ENCODE measurements at places on chromosomes 11 and 22.

DNA sequence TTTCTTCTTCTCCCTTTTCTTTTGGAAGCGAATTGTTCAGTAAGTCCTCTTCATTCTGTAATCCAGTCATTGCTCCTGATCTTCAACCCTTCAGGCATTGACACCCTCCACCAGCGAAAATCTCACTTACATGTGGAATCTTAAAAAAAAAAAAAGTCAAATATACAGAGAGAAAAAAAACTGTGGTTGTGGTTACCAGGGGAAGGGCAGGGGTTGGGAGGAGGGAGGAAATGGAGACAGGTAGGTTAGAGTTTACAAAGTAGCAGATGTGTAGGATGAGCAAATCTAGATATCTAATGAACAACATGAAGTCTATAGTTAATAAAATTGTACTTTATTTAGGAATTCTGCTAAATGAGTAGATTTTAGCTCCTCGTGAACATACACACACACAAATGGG is 17.7 kb upstream of the TMEM123 start:
- DNase-seq, result no peak

DNA sequence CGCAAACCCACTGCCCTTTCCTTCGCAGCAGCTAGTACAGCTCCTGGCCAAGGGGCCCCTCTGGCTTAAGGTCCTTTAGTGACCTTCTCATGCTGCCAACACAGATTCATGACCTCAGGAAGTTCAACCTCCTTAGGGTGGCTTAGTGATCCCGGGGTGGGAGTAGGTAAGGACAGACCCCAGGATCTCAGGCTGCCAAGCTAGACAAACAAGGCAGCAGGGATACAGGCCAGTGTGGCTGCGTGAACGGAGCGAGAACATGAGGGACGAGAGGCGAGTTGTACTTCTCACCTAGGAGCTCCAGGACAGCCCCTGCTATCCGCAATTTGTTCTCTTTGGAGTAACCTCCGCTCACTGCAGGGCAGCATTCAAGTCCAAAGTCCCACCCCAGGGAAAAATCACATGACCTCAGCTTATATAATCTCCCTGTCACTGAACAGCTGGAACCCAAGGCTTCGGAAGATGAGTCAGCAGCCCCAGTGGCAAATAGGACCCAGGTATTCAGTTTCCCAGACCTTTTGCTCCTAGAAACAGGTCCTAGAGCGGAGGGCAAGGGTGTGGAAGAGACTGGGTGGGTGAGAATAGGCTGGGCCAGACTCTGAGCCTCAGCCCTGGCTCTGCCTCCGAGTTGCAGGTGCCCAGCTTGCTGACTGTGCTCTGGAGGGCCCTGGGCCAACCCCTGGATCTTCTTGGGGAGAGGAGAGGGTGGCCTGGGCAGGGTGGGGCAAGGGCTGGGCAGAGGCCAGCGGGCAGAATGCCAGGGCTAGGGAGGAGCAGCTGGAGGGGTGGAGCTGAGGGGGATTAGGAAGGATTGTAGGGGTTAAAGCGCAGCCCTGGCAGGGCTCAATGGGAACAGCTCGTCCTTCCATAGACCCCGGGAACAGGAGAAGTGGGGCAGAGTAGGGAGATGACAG is 13.1 kb downstream of the USP2 start:
- peak; percentile 85 for DNase-seq

DNA sequence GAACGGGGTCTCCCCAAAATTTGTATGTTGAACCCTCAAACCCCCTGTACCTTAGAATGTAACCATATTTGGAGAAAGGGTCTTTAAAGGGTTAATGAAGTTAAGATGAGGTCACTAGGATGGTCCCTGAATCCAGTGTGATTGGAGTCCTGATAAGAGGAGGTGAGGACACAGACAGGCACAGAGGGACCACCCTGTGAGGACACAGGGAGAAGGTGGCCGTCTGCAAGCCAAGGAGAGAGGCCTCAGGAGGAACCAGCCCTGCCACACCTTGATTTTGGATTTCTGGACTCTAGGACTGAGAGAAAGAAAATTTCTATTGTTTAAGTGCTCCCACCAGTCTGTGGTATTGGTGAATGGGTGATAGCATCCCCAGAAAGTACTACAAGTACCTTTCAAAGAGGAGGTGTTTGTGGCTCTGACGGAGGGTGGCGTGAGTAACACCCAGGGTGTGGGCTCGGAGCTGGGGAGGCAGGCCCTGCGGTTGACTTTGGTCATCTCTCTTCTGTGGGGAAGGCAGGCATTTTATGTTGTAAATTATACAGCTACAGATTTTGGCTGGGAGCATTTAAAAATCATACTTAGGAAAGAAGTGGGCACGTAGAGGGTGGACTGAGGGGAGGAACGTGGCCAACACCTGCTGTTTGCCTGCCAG is 13.8 kb downstream of the MRGPRF start:
- no peak for DNase-seq

GRCh38 chr11:113581713-113582112 is 106.5 kb upstream of the DRD2 start:
- DNase-seq, result peak; percentile 58

DNA sequence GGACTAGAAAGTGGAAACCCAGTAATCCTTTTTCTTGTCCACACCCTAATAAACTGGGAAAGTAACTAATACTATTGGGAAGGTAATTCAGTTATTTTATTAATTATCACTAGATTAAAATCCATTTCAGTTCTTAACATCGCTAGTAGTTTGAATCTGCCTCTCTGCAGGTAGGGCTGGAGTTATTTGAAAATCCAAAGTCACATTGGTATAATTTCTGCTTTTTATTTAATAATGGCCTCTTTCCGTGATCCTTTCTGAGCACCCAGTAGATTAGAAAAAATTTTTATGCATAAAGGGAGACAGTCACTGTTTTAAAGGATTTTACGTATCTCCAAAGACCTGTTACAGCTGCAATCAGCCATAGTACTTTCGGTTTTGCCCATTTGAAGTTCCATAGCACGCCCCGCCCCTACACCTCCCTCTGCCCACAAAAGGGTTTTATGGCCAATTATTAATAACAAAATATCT is 605 bp upstream of the COPB1 start:
- no peak for DNase-seq

- no peak for DNase-seq
Measured at GRCh38 chr11:88886796-88887195, 179.0 kb downstream of the GRM5 start.

- peak; percentile 39 for DNase-seq
Measured at GRCh38 chr11:108697872-108698473, 33.1 kb downstream of the DDX10 start.

- peak; percentile 11 for DNase-seq
Measured at GRCh38 chr11:125315079-125315740, 150.7 kb downstream of the PKNOX2 start.

- DNase-seq, result no peak
Measured at GRCh38 chr11:79342686-79343085, 98.1 kb downstream of the TENM4 start.

GRCh38 chr11:93784935-93785360 is 866 bp downstream of the MED17 start:
- DNase-seq, result no peak

DNA sequence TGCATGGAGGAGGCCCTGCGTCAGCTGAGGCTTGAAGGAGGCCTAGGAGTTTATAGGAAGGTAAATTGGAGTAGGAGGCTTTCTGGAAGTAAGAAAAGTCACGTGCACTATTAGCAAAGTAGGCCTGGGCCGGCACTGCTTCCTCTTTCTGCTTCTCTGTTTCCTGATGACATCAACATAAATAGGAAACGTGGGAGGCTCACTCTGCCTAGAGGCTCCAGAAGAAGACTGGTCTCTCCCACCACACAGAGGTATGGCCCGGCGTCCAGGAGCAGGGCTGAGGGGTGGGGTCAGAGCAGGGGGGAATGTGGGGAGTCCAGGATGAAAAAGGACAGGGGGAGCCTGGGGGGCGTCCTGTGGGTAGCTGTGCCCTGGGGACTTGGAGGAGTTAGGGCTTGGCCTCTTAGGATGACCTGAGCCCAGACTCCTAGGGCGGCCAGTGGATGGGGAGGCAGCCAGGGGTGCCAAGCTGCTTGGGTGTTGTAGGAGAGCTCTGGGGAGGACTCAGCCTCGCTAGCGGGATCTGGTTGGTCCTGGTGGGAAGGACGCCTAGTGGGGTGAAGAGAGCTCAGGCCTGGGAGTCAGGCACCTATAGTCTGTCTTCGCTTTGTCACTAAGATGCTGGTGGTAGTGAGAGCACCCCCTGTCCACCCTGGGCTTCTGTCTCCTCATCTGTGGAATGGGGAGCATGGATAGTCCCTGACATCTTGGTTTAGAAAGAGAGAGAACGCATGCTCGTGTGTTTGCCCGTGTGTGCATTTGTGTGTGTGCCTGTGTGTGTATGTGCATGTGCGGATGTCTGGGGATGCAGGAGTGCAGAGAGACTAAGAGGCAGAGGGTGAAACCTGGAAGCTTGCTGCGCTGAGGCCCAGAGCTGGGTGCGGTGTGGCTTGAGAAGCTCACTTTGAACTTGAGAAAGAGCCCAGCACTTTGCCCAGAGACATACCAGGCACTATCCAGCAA is at the start of gene CSF2RB:
Gene CSF2RB (plus strand): TSS at position 202 of the 963 bp plus-strand sequence. CDS start 8,580 bp downstream, outside the sequence.
- DNase-seq, result no peak

DNA sequence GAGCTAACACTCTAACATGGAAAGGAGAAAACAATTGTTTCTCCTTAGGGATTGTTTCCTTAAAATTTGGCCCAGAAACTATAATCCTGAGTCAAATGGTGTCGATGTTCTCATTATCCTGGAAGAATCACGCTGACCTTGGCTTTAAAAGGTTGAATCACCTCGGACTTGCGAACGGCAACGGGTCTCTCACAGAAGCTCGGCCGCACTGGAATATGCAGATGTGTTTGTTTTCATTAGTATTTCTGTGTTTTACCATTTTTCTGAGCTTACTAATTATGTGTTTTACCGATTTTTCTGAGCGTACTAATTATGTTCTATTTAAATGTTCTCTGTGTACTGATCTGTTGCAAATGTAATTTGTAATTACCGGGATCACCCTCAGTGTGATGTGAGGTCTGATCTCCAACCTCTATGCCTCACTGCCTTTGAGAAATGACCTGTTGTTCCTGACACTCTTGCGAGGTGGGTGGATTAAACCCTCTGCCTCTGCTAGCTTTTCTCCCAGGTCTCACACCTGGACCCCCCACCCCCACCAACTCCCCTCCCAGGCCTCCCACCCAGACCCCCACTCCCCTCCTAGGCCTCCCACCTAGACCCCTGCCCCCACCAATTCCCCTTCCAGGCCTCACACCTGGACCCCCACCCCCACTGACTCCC is 38.3 kb upstream of the BRSK2 start:
- DNase-seq, result no peak

GRCh38 chr22:48253573-48253972 is 1491.1 kb downstream of the TBC1D22A start:
- DNase-seq, result no peak

- DNase-seq, result no peak
Measured at GRCh38 chr11:20249796-20250195, 89.5 kb upstream of the DBX1 start.

DNA sequence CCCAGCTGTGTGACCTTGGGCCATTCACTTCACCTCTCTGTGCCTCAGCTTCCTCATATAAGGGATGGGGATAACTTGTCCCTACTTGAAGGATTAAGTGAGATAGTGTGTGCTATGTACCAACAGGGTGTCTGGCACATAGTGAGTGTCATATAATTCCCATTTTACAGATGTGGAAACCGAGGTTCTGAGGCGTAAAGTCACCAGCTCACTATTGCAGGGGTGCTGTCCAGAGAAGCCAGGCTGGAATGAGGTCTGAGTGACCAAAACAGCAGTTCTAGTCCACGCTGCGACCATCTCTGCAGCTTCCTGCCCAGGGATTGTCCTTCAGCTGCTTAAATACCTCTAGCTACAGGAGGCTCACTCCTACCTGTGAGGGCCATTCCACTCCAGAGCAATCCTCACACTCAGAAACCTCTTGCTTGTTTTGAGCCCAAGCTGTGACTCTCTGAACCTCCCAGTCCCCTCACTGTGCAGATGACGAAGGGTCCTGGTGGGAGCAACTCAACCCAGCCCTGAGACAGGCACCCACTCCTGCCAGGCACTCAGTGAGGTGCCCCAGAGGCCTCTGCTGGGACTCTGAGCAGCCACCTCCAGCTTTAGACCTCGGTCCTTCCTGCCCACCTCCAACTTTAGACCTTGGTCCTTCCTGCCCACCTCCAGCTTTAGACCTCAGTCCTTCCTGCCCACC is 5.8 kb downstream of the MB start:
- no peak for DNase-seq

DNA sequence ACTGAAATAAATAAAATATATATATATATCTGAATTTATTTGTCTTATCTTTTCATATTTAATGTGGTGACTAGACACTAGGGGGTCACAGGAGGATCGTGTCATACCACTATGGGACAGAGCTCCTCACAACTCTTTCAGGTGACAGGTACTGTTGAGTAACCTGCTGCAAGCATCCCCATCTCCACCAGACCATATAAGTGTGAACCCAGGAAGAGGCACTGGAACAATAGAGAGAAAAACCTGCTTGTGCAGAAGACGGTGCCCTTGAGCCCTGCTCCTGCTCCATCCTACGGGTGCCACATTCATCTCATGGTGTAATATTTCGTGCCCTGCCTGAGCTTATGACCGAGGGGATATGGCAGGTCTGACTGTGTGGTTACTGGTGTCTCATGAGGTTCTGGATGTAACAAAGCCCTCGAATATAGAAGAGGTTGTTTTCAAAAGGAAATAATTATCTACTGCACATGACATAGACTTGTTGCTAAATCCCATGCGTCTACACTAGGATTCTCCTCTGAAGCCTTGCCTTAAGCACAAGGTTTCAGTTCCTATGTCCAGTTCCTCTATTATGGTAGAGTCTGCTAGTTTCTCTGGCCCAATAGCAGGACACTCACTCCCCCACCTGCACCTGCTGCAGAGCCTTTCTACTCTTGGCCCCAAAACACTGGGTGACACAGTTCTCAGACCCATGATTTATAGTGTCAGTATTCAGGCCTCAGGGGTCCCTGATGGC is 70.4 kb downstream of the GGTLC2 start:
- DNase-seq, result no peak

GRCh38 chr11:86196085-86196696 is 48.4 kb upstream of the EED start:
- DNase-seq, result no peak

GRCh38 chr11:9573775-9574621 is 528 bp downstream of the WEE1 start:
- no peak for DNase-seq

DNA sequence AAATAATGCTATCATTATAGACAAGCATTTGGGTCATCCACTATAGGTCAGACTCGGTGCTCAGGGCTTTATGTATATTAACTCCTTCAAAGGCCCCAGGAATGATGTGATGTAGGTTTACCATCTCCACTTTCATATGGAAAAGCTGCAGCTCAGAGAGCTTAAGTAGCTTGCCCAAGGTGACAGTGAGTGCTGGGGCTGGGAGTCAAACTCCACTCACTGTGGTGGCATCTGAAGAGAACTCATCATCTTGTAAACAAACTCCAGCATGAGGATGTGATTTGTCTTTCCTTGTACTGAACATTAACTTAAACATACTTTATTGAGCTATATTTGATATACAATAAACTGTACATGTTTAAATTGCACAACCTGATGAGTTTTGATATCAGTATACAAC is 25.4 kb downstream of the TENM4 start:
- DNase-seq, result no peak

DNA sequence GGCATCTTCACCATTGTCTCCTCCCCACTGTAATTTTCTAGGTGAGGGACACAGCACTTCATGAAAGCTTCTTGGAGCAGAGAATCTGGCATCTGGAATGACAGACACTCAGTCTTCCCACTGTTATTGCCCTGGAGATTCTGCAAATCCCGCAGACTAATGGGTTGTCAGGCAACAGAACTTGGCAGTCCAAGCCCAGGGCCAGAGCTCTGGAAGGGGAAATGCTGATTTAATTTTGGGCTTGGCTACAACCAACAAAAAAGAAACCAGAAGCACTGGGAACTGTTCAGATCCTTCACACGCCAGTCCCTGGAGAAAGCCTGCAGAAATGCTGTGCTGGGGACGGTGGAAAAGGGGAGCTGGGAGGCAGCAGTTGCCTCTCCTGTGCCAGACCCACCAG is 71.5 kb upstream of the BID start:
- no peak for DNase-seq

Measured in retinal pigment epithelial cell (primary cell).